ENCODE measurements at places on chromosomes 3 and 15.
A peak's percentile ranks its signal among the peaks of the same experiment; 100 is the strongest.

DNA sequence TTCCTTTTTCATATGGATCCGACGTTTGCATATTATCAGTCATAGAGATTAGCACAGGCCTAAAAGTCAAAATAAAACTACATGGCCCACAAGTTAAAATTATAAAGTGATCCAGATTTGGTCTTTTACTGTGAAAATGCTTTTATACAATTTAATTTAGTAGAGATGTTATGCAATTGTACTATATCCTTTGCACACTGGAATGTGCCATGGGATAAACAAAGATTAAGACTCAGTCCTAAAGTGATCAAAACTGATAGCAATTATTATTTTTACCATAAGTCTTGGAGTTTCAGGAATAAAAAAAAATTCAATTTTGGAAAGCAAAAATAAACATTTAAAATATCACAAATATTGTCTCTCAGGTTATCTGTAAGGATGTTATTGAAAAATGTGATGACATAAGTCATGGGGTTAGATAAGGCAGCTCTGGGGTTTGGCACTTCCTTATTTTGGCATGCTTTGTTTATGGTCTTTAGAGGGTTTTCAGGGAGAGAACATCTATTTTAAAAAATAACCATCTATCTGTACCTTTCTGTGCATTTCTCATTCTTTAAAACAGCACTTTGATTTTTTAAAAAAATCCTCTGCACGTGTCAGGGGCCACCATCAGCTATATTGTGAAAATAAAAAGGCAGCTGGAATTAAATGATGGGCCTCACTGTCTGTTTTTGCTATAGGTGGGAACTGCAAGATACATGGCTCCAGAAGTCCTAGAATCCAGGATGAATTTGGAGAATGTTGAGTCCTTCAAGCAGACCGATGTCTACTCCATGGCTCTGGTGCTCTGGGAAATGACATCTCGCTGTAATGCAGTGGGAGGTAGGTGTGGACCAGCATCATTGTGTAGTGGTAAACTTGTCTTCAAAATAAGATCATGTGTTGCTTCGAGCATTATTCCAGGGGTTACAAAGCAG lies 67.3 kb downstream of the TGFBR2 start:
- no peak for DNase-seq
- H3K4me1 ChIP-seq, result peaks cover 35% of the 10 kb centered on the region
- no peaks in the 10 kb centered on the region for H3K27me3 ChIP-seq
- H3K4me3 ChIP-seq, result no peak overlapping the region

GRCh38 chr3:136343446-136343845 lies 93.3 kb downstream of the PCCB start:
- H3K4me1 ChIP-seq, result peaks cover 10% of the 10 kb centered on the region
- no peaks in the 10 kb centered on the region for H3K27me3 ChIP-seq
- no peak for DNase-seq
- H3K36me3 ChIP-seq, result peaks cover 13% of the 10 kb centered on the region
- peak overlapping the region; percentile 22 for H3K27ac ChIP-seq

DNA sequence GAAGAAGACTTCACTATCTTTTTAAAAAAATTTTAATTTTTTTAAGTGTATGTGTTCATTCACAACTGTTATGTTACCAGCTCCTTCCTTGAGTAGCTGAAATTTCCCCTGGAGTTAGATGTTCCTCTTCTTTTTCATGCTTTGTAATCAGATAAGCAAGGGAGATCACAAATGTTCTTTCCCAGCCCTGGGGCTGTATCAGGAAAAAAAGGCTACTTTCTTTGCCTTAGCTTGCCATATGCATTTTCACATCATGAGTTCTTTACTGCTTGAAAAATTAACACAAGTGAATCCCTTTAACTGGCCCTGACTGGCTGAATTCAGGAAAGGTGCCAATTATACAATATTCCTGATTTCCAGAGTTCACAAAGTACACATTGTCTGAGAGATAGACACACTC lies 353.2 kb upstream of the ATP11B start:
- DNase-seq, result no peak
- no peaks in the 10 kb centered on the region for H3K4me1 ChIP-seq
- no peaks in the 10 kb centered on the region for H3K27me3 ChIP-seq
- no peak overlapping the region for H3K4me3 ChIP-seq
- no peak overlapping the region for H3K27ac ChIP-seq

DNA sequence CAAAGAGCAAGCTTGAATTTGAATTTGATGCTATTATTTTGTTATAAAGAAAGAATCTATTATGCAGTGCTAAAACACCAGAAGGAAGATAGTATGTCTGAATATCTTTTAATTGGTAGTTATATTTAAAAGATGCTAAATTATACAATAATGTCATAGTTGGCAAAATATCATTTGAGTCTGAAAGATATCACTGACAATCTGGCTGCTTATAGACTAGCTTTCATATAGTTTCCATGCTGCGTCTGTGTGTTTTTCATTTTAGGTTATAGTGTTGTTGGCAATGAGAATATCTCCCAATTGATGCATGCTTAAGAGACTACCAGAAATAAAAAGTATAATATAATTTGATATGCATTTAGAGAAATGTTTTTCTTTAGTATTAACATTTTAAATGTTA lies 142.9 kb downstream of the NEO1 start:
- H3K27ac ChIP-seq, result no peak overlapping the region
- no peaks in the 10 kb centered on the region for H3K27me3 ChIP-seq
- no peaks in the 10 kb centered on the region for H3K4me1 ChIP-seq
- H3K36me3 ChIP-seq, result no peaks in the 10 kb centered on the region

DNA sequence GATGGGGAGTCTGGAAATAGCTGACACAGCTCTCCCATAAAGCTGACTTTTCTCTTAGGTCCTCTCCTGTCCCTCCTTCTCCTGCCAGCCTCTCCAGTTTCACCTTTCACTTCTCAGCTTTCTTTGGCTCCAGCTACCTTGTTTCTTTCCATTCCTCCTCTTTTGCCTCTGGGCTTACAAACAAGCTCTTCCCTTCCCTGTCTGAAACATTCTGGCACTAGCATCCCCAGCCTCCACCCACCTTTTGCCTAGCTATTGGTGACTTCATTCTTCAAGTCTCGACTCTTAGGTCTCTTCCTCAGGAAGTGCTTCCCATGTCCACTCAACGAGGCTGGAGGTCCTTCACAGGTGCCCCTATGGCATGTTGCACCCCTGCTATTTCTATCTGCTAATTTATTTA lies 20.5 kb upstream of the AVEN start:
- no peak for DNase-seq
- H3K36me3 ChIP-seq, result no peaks in the 10 kb centered on the region
- peaks cover 7% of the 10 kb centered on the region for H3K4me1 ChIP-seq
- H3K4me3 ChIP-seq, result no peak overlapping the region

- H3K4me3 ChIP-seq, result no peak overlapping the region
- no peaks in the 10 kb centered on the region for H3K27me3 ChIP-seq
- no peak for DNase-seq
- H3K4me1 ChIP-seq, result no peaks in the 10 kb centered on the region
- no peaks in the 10 kb centered on the region for H3K36me3 ChIP-seq
- H3K27ac ChIP-seq, result no peak overlapping the region
Observed at GRCh38 chr3:156847752-156848448, 21.7 kb downstream of the LEKR1 start.

- no peak overlapping the region for H3K4me3 ChIP-seq
- no peak overlapping the region for H3K27ac ChIP-seq
- H3K4me1 ChIP-seq, result peaks cover 10% of the 10 kb centered on the region
- DNase-seq, result no peak
- H3K36me3 ChIP-seq, result no peaks in the 10 kb centered on the region
Observed at GRCh38 chr3:172612871-172613678, 89.8 kb upstream of the TNFSF10 start.

GRCh38 chr3:138433892-138434275 lies 532 bp upstream of the ESYT3 start:
- H3K27me3 ChIP-seq, result no peaks in the 10 kb centered on the region
- peaks cover 21% of the 10 kb centered on the region for H3K4me1 ChIP-seq
- H3K4me3 ChIP-seq, result peak overlapping the region; percentile 60
- peak; percentile 60 for DNase-seq

DNA sequence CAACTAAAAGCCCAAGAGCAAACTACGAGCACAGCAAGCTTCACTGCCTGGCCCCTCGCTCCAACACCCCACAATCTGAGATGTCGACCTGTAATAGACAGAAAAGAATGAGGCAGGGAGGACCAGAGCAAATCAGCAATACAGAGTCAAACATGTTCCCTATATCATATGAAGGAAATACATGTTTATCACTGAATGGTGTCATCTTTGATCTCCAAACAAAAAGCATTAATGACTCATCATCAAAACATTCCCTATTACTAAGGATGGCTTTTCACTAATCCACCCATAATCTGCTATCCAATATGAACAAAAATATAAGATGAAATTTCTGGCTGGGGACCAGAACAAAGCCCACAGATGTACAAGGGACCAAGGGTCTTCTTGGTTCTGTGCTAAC lies 34.7 kb downstream of the MYO5A start:
- no peak overlapping the region for H3K4me3 ChIP-seq
- no peaks in the 10 kb centered on the region for H3K27me3 ChIP-seq
- H3K36me3 ChIP-seq, result no peaks in the 10 kb centered on the region
- no peak overlapping the region for H3K27ac ChIP-seq
- no peaks in the 10 kb centered on the region for H3K4me1 ChIP-seq
- no peak for DNase-seq

GRCh38 chr3:151687076-151687475 lies 46.7 kb upstream of the AADACL2 start:
- H3K36me3 ChIP-seq, result no peaks in the 10 kb centered on the region
- no peaks in the 10 kb centered on the region for H3K27me3 ChIP-seq
- no peaks in the 10 kb centered on the region for H3K4me1 ChIP-seq
- no peak overlapping the region for H3K4me3 ChIP-seq

GRCh38 chr3:192930577-192930976 lies 12.9 kb upstream of the MB21D2 start:
- H3K36me3 ChIP-seq, result no peaks in the 10 kb centered on the region
- H3K27me3 ChIP-seq, result no peaks in the 10 kb centered on the region
- DNase-seq, result no peak
- H3K27ac ChIP-seq, result no peak overlapping the region

All from upper lobe of left lung (tissue), 6 donors.